Activated T-helper 1 cell treated with Interleukin-2 at 50 U/mL for 16 hours (primary cell): ENCODE measurements at places on chromosomes 7 and 10.

GRCh38 chr10:77641788-77642397 is 4.3 kb upstream of the KCNMA1 start:
- DNase-seq, result no peak

GRCh38 chr7:138458576-138459412 is 1.3 kb upstream of the TRIM24 start:
- no peak for DNase-seq

DNA sequence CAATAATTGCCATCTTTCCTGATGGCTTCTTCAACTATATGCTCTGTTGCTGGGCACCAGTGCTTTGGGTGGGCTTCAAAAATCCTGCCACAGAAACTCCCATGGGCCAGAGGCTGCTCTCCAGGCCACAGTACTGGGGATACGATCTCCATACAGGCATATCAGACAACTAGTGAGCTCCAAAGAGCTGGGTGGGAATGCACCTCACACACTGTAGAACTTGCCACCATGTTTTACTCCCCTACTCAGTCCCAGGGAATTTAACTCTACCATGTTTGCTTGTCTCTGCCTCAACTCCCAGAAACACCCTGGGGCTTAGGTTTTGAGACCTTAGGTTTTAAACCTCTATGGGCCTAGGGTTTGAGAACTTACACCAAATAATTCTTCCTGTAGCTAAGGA is 20.5 kb upstream of the TRUB1 start:
- DNase-seq, result no peak

DNA sequence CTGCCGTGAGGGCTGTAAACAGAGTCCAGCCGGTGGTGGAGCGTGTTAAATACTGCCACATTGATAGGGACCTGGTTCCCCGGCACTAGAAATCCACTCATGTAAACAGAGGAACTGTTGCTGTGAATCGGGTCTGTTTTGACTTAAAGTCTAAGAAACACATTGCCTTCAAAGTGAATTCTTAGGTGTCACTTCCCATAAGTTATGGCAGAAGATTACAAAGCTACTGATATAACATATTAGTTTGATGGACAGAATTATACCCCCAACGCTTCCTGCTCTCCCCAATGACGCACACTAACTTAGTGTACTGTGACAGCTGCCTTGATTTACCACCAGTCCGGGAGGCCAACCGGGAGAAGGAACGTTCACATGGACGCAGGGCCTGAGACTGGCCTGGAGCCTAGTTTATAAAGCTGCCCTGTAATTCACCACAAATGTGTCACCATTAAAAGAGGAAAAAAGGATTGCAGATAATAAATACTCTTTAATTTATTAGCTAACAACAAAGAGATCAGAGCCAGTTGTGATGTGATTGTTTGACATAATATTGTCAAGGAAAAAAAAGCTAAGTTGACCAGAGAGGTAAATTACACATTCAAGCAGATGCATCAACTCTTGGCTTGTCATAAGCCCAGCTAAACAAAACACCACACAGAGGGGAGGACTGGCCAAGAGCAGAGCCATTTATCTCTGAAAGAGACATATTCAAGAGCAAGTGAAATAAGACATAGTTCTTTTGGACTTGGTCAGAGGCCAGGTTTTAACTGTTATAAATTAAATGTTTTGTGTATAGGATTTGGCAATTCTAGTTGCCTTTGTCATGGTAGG is 820.6 kb downstream of the LRMDA start:
- no peak for DNase-seq

DNA sequence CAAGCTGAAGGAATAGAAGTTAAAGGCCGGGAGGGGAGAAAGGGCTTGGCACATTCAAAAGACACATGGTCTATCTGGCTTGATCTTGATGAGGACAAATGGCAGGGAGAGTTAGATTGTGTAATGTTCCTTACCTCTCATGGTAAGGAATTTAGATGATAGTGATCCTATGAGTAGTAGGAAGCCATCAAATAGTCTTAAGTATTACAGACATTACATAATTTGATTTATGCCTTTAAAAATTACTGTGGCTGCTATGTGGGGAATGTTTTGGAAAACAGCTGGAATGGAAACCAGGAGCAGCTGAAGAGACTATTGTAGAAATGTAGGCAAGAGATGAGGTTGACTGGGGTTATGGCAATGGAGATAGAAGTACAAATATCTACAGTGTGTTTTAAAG is 351.3 kb upstream of the BMPER start:
- no peak for DNase-seq

DNA sequence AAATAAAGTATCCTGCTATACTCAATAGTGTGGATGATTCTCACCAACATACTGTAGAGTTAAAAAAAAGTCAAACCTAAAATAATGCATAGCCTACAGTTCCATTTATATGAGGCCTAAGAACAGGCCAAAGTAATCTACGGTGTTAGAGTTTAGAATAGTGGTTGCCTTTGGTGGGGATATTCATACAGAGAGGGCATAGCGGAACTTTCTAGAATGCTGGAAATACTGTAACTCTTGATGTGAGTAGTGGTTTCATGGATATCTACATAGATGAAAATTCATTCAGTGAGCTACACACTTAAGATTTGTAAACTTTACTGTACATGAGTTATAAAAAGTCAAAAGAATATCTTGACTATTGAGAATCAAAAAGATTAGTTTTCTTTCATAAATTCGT is 349.9 kb upstream of the NFE2L3 start:
- DNase-seq, result no peak

DNA sequence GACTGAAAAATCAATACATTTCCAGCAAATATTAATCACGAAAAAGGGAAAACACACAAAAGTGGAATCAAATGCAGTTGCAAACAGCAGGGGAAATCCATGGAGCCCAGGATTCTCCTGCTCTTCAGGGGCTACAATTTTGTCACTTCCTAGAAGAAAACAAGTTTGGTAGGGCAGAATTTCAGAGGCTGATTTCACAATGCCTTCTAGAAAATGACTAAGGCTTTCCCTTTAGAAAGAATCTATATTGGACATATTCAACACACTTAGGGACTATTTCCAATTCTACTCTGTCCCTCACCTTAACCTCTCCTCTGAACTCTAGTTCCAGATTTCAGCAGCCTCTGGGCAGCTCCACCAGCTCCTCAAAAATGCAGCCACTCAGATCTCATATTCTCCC is 111.3 kb downstream of the HECTD2 start:
- DNase-seq, result no peak

DNA sequence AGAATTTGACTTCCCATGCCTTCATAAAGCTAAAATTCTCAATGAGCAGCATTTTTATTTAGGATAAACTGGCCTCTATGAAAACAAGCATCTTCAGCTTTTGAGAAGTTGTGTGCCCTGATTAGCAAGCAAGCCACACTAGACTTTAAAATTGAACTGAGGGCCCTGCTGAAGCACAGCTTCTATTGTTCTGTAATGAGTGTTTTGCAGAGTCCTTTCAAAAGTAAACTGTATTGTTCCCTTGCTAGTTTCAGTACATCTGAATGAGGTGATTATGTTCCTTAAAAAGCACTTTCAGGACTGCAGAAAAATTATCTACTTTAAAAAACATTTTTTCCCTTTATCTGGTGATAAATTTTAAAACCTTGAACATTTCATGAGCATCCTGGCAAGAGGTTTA is 113.3 kb upstream of the PRPS1L1 start:
- DNase-seq, result no peak

GRCh38 chr7:157276731-157277562 is 59.9 kb upstream of the DNAJB6 start:
- no peak for DNase-seq

GRCh38 chr7:155356323-155357105 is 58.8 kb downstream of the INSIG1 start:
- no peak for DNase-seq

DNA sequence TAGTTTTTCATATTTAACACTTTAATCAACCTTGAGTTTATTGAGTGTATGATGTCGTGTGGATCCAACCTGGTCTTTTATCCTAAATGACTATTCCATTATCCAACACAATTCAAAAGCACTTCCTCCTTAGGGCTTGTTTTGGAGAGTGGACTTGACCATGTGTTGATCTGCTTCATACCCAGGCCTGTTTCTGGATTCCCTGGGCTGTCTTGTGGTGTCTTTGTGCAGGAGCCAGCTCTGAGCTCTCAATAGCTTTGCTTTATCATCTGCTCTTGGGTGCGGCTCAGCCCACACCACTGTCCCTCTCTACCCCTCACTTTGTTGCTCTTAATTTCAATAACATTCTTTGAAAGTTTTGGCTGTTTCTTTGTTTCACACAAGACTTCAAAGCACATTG is 70.9 kb upstream of the CHST15 start:
- DNase-seq, result no peak

GRCh38 chr7:50449881-50450589 is at the start of gene FIGNL1:
FIGNL1 (minus strand) TSS chr7:50450350; CDS start chr7:50447287, 3,063 bp downstream.
- peak; percentile 79 for DNase-seq
